ENCODE measurements at places on chromosomes 11 and 22.

DNA sequence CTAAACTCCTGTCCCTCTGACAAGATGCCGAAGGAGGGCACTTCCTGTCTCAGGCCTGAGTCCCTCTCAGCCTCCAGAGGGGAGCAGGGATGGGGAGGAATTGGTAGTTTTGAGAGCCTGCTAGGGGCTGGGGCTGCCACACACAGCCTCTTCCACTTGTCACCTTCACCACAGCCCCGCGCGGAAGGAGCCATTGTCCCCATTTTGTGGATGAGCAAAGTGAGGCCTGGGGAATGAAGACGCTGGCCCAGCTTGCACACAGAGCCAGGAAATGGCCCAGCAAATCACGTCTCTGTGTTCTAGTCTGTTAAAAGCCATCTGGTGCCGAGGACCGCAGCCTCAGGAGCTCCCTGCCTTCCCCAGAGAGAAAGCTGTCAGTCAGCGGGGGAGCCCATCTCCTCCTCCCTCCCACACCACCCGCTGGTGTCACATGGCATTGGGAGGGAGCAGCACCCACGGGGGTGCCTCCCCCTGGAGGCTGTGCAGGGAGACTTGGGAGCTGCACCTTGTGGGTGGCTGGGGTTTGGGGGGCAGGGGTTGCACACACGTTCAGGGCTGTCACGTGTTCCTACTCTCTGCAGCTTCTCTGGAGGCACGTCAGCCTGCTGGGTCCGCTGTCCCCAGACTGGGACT, 34.6 kb downstream of the RASD2 start:
- DNase-seq, result no peak

- no peak for DNase-seq
Measured at GRCh38 chr22:45265535-45265934, 19.2 kb upstream of the UPK3A start.

DNA sequence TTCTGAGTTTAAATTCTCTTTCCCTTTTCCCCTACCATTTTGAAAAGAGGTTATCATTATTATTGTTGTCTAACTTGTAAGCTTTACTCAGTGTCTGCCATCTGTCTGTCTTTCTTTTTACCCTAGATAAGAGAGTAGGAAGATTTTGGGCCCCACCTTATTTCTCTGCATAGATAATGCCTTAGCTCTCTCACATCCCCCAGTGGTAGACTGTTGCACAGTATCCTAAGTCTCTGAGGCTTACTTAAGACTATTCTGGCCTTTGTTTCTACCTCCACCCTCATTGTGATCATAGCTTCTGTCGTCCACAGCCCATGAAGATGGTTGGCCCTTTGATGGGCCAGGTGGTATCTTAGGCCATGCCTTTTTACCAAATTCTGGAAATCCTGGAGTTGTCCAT, 3.6 kb upstream of the OR51L1 start:
- no peak for DNase-seq

DNA sequence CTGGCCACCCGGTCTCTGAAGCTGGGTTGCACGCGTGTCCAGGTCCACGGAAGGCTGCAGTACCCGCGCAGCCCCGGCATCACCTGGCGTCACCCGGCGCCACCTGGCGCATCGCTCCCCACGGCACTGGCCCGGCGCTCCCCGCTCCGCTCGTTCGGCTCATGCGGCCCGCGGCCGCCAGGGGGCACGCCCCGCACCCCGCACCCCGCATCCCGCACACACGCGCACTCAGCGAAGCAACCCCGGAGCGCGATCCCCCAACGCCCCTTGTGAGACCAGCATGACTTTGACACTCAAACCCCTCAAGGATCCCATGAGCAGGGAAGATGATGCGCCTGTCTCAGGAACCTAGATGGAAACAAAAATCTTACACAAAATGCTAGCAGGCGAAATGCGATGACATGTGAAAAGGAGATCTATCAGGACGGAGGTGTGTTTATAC, 11.9 kb downstream of the B3GNT6 start:
- DNase-seq, result peak; percentile 51

- DNase-seq, result no peak
Measured at GRCh38 chr11:125123947-125124617, 12.7 kb upstream of the TMEM218 start.

- DNase-seq, result no peak
Measured at GRCh38 chr22:37289156-37289735, 6.9 kb downstream of the CYTH4 start.

- no peak for DNase-seq
Measured at GRCh38 chr22:18083406-18083805, 5.6 kb downstream of the PEX26 start.

DNA sequence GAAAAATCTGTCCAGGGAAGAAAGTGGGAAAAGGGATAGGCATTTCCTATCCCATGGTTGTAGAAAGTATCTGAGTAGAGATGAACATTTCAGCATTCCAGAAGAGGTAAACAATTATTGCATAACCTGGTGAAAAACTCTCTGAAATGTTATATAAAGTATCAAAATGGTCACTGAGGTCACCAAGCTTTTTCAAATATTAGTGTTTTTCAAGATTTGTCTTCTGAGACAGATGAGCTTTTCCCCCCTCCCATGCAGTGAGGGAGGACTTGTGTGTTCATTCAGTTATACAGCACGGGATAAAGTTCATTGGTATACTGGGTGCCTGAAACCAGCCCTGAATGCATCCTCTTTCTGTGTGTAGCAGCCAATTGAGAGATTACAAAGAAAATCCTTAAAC, 1.9 kb upstream of the DEPDC7 start:
- DNase-seq, result no peak

DNA sequence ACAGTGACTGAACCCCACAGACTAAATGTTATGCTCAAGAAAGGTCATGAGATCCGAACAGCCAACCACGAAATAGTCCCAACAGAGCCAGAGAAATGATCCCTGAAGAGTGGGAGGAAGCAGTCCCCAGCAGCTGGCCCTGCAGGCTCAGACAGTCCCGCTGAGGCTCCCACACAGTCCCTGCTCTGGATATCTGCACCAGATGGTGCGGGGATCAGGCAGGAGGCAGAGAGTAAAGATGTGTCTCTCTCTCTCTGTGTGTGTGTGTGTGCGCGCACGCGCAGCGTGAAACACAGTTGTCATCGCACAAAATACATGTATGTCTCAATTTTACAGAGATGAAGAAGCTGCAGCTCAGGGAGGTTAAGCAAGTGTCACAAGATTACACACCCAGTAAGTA, 27.9 kb downstream of the GUCY1A2 start:
- DNase-seq, result no peak

DNA sequence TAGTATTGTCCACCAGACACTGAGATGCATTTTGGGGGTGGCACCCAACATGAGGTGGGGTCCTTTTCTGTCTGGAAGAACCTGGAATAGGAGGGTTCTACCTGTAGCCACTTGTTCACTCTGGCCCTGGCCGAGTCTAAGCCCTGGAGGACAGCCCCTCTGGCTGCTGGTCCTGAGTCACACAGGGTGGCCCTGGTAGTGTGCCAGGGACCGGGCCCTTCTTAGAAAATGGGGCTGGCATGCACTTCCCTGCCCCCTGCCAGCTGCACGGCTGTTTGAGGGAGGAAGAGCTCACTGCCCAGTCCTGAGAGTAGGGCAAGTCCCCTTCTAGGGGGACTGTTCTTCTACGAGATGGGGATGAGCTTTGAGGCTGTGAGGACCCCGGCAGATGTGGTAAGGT, 2.2 kb downstream of the PLCB3 start:
- no peak for DNase-seq

GRCh38 chr22:17638182-17638431, 450 bp upstream of the BCL2L13 start:
- DNase-seq, result no peak

DNA sequence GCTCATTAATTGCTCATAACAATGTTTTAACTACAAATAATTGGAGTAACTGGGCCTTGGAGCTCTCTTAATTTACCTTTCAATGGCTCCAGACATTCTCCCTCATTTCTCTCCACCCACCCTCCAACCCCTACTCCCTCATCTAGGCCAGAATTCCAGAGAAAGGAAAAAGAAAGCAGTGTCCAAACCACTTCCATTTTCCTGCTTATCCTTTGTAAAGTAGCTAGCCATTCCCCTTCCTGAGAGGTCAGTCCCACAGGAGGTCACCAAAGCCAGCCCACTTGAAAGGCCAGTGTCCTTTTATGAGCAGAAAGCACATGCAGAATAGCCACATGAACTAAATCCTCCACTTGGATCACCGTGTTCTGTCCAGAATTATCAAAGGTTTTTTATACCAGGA, 404.8 kb upstream of the FAT3 start:
- no peak for DNase-seq

GRCh38 chr22:37990301-37990700, 5.9 kb upstream of the SOX10 start:
- DNase-seq, result no peak

DNA sequence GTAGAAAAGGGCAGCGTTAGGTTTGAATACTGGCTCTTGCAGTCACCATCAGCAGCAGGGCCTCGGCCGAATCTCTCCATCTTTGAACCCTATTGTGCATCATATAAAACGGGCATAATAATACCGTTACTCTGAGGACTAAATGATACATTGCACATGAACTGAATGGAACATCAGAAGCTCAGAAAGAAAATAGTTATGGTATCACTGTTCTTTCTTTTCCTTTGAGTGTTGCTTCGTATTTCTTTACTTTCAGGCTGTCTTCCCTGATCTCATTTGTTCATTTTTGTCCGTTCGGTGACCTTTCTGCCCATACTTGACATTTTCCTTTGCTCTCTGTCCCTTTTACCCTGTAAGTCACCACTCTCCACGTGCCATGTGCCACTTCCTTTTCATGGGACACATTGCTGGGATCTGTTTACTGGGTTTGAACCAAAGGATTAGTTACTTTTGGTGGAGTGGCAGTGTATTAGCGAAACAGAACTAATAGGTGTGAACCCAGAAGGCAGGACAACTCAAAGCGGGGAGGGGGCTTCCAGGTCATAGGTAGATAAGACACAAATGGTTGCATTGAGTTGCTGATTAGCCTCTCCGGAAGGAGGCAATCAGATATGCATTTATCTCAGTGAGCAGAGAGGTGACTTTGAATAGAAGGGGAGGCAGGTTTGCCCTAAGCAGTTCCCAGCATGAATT, 717 bp upstream of the ZNF202 start:
- DNase-seq, result no peak

DNA sequence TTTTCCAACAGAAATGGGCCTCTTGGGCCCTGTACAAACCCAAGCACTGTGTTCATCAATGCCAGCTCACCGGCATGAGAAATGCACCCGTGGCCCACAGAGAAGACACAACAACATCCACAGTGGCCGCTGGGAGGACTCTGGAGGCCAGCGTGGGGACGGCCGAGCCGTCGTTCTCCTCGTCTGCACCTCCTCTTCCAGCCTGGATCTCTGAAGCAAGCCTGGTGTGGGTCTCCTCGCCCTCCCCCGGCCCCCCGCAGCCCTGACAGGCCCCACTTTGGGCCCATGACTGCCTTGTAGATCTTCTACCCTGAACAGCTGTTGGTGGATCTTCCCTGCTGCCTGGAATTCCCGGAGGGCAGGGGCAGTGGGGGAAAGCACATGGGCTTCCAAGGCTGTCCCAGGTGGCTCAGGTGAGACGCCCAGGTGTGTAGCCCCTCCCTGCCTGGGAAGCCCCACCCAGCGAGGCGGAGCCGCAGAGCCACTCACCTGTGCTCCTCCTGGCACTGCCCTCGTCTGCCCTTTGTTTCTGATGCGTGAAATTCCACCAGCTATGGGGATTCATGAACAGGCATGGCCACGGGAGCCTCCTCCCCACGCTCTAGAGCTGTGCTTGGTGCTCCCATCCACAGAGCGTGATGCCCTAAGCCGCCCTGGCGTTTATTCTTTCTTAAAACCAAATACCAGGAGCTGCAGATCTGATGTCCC, 225.9 kb downstream of the BRD1 start:
- DNase-seq, result no peak

DNA sequence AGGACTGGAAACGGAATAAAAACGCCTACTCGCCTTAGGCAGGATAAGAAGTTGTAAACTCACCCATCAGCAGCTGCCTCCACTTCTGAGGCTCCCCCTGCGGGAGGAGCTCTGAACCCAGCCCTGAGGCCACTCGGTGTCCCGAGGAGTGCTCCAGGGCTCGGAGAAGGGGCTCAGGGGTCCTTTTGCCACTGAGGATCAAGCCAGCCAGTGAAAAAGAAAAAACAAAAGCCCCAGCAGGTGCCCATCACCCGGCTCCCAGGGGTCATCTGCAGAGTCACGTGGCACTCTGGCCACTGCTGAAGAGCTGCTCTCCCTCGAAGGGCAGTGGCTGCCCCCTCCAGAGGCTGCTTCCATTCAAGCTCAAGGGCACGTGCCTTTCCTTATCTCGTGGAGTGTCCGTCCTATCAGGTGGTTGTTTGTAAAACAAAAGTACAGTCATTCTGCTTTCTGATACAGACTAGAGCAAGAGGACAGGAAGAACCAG, 29.0 kb downstream of the NUP50 start:
- no peak for DNase-seq

- DNase-seq, result no peak
Measured at GRCh38 chr11:73932781-73933180, 18.0 kb upstream of the DNAJB13 start.
